ENCODE measurements at places on chromosomes 7 and 10.
A peak's percentile ranks its signal among the peaks of the same experiment; 100 is the strongest.

DNA sequence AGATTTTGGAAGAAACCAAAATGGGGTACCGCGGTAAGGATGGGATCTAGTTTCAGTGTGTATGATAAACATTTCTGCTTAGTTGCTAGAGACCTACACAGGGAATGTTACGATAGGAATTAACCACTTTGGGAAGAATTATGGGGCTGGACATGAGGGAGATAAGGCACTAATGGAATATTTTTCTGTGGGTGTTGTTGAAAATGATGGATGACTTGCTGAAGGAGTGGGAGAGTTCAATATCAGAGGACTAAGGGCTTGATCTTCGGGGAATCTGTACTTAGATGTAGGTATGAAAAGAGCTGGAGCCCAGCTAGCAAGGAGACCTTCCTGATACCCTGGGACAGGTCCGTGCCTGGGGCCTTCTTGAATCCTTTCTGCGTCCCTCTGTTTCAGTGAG lies 303.7 kb downstream of the EXOC4 start:
- DNase-seq, result no peak

DNA sequence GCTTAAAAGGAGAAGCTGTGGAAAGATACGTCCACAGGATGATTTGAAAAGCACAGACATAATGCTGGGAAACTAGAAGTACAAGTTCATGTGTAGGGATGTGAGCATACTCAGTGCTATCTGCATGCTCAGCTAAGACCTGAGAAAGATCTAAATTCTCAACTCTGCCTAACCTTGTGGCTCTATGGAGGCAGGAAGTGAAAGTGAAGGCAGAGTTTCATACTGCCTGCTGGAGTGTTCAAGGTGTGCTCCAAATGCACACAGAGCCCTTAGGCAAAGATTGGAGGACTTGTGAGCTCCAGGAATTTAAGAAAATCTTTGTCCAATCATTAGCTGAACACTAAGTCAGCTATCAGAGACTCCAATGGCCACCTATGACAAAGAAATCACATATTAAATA lies 190.9 kb downstream of the RNLS start:
- no peak for DNase-seq

DNA sequence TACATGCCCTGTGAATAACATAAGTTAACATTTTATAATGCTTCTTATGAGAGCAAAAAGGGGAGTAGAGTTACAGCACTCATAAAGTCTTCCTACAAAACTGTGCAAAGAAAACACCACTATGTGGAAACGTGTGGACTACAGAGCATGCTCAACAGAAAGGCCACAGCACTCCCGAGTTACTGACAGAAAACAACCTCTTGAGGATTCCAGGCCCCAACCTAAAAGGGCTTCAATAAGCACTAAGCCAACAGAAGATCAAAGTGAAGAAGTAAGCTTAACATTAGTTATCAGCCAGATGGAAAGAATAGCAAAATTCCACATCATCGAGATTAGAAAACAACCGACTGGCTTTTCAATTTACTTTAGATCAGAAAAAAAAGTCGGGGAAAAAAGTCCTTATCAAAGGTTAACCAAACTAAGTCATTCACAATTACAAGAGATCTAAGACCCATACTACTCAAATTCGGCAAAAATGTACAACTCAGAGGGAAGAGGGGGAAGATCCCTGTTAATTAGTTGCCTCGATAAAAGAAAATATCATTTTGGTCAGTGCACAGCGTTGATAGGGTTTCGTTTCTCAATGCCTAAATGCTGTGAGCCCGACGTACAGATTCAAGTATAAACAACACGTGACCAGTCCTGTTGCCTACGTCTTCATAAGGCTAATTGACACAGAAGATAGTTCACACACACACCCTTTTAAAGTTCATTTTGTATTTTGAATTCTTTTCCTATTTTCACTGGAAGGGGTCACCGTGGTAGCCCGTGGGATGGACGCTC lies 1.4 kb downstream of the KBTBD2 start:
- DNase-seq, result no peak

DNA sequence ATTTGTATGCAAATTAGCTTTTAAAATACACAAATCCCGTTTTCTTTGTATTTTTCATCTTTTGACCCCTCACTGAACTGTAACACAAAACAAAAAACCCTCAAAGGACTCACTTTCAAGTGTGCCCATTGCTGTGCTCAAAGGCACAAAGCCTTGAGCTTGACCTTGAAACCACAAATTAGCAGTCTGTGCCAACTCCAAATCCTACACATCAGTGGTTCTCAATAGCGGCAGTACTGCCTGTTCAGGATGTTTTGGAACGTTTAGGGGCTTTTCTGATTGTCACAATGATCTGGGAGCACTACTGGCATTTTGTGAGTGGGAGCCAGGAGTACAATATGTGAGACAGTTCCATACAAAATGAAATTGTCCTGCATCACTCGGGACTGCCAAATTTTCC lies 55.5 kb downstream of the KDM7A start:
- no peak for DNase-seq

- DNase-seq, result no peak
Observed at GRCh38 chr10:103564776-103565520, 71.4 kb downstream of the NEURL1 start.

- no peak for DNase-seq
Observed at GRCh38 chr10:11208908-11209829, 191.5 kb downstream of the CELF2 start.

DNA sequence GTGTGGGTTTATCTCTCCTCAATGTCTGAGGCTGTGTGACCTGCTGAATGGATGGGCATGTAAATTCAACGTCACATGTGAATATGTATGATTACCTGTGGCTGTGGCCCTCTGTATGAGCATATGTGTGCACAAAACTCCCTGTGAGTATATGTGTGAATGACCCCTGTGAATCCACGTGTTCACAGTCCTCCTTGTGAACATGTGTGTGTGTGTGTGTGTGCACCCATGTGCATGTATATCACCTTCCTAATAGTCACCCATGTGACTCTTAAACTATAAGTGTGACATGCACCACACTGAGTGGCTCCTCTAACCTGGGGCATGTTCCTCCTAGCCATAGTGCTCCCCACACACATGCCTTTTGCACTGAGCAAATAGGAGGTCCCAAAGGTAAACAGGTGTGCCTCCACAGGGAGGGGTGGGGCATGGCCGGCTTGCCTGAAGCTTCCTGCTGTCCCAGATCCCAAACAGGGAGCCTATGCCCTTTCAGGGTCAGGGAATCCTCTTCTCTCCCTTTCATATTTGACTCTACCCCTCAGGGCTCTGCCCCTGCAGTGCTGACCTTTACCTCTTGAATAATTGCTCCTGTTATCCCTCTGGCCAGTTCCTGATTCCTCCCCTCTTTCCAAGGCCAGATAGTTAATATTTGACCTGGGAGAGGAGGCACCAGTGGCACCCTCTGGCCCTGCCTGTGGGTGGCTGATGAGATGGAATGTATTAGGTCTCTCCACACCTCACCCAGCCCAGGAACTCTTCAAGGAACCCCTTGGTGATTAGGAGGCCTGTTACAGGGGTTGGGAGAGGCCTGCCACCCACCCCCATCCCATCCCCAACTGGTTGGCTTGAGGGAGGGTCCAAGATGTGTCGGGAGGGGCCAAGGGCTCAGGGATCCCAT lies 1.9 kb downstream of the SEMA4G start:
- DNase-seq, result no peak

- no peak for DNase-seq
Observed at GRCh38 chr7:78435355-78435754, 636.8 kb downstream of the PHTF2 start.

GRCh38 chr10:14074062-14074884 lies 256.5 kb downstream of the FRMD4A start:
- DNase-seq, result no peak

- no peak for DNase-seq
Observed at GRCh38 chr10:26359670-26360069, 78.5 kb upstream of the APBB1IP start.

- no peak for DNase-seq
Observed at GRCh38 chr10:24360282-24361127, 151.6 kb downstream of the KIAA1217 start.

- no peak for DNase-seq
Observed at GRCh38 chr10:78765726-78766335, 302.9 kb upstream of the ZMIZ1 start.

DNA sequence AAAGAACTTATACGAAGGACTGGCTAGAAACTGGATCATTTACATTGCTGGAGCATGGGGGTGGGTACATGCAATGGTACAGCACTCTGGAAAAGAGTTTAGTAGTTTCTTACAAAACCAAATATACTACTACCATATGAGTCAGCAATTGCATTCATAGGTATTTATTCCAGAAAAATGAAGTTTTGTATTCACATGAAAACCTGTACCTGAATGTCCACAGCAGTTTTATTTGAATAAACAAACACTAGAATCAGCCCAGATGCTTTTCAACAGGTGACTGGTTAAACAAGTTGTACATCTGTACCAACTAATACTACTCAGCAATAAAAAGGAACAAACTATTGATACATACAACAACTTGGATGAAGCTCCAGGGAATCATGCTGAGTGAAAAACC lies 3.4 kb downstream of the SCIN start:
- DNase-seq, result no peak

DNA sequence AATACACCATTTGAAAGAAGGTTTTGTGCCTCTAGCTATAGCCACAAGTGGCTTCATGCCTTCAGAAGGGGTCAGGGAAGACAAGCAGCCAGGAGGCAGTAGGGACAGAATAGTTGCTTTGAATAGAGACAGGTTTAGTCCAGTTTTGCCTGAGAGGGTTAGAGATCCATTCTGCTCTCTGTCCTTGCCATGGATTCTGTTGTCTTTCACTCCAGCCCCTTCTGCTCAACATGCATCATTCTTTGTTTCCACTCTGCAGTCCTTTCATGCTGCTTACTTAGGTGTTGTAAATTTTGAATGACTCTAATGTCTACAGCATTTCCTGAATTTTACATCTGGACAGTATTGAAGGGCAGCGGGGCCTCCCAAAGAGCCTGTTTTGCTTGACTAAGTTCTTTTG lies 60.3 kb downstream of the CNTNAP2 start:
- DNase-seq, result no peak

GRCh38 chr10:71782917-71783490 lies 9.7 kb upstream of the VSIR start:
- DNase-seq, result no peak

DNA sequence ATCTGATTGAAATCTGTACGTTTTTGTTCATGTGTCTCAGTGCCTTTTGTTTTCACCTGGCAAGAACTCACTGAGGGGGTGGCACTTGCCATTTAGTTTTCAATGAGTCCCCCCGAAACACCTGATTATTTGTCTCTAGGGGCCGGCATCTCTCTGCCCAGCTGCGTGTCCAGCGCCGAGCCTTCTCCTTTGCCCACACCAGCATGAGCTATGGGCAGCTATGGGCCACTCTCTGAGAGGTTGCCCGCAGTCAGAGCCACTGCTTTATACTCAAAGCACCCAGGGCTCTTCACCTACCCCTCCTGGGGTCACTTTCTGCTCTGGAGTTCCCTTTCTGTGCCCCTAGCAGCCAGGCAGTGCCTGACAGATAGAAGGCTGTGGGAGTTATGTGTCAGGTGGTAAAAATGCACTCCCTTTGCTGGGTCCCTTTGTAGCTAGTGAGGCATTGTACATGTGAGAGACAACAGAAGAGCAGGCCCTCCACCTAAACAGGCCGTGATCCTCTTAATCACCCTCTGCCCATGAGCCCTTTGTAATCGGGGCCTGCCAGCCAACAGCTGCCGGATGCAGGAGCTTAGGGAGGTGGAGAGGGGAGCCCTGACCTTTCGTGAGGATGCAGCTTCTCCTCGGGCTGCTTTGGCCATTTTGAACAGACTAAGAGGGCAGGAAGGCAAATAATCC lies 133.1 kb upstream of the NPS start:
- DNase-seq, result no peak

- DNase-seq, result no peak
Observed at GRCh38 chr10:130543794-130544193, 407.6 kb downstream of the GLRX3 start.

- no peak for DNase-seq
Observed at GRCh38 chr10:84693006-84693405, 364.6 kb downstream of the CCSER2 start.

DNA sequence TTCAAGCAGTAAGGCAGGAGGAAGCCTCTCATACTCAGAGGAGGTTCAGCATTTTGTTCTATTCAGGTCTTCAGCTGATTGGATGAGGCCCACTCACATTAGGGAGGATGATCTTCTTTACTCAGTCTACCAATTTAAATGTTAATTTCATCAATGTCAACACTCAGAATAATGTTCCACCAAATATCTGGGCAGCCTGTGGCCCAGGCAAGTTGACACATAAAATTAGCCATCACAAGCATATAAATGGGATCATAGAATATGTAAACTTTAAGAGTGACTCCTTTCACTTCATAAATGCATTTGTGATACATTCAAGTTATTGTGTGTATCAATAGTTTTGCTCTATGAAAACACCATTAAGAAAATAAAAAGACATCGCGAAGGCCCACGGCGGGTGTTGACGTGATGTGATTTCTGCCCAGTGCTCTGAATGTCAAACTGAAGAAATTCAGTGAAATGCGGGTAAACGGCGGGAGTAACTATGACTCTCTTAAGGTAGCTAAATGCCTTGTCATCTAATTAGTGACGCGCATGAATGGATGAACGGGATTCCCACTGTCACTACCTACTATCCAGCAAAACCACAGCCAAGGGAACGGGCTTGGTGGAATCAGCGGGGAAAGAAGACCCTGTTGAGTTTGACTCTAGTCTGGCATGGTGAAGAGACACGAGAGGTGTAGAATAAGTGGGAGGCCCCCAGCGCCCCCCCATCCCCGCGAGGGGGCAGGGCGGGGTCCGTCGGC lies 536.1 kb upstream of the AUTS2 start:
- no peak for DNase-seq

- DNase-seq, result no peak
Observed at GRCh38 chr7:13036256-13036780, 348.9 kb downstream of the ARL4A start.

- DNase-seq, result peak; percentile 95
Observed at GRCh38 chr7:138459413-138460175, 465 bp upstream of the TRIM24 start.

DNA sequence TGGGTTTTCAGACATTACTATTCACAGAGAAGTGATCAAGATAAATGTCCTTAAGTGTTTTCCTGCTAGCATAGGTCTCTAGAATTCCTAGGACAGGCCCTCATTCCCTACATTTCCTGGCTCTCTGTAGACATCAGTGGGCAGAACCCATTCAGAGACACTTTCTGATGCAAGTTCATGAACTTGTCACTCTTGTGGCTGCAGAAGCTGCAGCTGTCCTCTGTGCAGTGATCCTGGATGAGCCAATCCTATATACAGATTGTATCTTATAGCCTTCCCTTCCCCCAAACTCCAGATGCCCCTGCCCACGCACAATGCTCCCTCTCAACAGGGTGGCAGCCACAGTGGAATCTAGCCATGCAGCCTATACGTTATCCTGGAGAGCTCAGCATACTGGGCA lies 12.6 kb upstream of the GRB10 start:
- no peak for DNase-seq

- DNase-seq, result peak; percentile 37
Observed at GRCh38 chr10:24722676-24723385, 856 bp downstream of the ARHGAP21 start.

GRCh38 chr10:116015583-116016333 lies 257.2 kb downstream of the GFRA1 start:
- no peak for DNase-seq

DNA sequence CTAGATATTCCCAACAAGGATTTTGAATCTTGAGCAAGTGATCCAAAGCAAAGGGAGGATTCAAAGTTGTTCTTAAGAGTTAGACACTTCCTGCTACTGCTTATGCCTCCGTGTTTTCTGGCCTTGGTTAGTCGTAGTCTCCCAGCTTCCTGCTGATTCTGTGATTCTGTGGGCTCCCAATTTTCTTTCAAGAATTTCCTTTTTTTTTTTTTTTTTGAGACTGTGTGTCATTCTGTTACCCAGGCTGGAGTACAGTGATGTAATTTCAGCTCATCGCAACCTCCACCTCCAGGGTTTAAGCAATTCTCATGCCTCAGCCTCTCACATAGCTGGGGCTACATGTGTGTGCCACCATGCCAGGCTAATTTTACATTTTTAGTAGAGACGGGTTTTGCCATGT lies 4.4 kb upstream of the ITGB8 start:
- DNase-seq, result no peak

Data from activated CD8-positive, alpha-beta memory T cell treated with anti-CD3 and anti-CD28 coated beads for 1 hour (primary cell).